ENCODE measurements at places on chromosomes 3 and 15. TPM values are rescaled to one million over a fixed set of nuclear protein-coding genes. Genes with fewer than 3 reads are reported as not detected.

Gene PODXL2
- total RNA-seq, result 3.6 TPM

Gene SCAMP5
- 0.83 TPM for total RNA-seq

Gene MB21D2
- total RNA-seq, result 1.4 TPM

Gene TM6SF1
- total RNA-seq, result 1.7 TPM

Gene COL8A1
- 83.3 TPM for total RNA-seq

Gene PLSCR5
- total RNA-seq, result not detected

Gene ANKRD63
- total RNA-seq, result not detected

Gene SLC2A2
- not detected for total RNA-seq

Gene SEMA6D
- total RNA-seq, result 3.7 TPM

Gene IQCF5
- not detected for total RNA-seq

Gene LINGO1
- total RNA-seq, result 0.15 TPM

Gene SORD
- total RNA-seq, result 11.3 TPM

Gene SLC9C1
- total RNA-seq, result not detected

Gene STRIT1
- total RNA-seq, result not detected

Gene TMEM212
- not detected for total RNA-seq

Gene P2RY13
- total RNA-seq, result not detected

Gene COL6A5
- total RNA-seq, result not detected

All from cardiac ventricle fibroblast (primary cell).